ENCODE measurements at places on chromosomes 3 and 15.

- no peak for DNase-seq
Observed at GRCh38 chr15:69090197-69090948, 70.1 kb upstream of the GLCE start.

DNA sequence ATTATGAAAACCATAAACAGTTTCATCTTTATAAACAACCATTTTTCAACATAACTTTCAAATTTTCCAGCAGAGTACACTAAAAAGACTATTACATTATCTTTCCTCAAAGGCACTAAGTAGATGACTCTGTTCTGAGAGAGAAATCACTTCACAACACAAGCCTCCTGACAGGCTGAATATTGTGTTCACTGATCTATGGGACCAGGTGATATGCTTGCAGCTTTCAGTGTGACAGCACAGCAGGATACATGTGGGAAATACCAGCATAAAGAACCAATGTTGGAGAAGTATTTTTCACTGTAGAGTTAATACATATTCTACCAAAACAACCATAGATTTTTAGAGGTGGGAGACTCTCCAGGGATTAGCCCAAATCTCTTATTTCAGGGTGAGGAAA lies 350.6 kb downstream of the PLCL2 start:
- DNase-seq: no peak

DNA sequence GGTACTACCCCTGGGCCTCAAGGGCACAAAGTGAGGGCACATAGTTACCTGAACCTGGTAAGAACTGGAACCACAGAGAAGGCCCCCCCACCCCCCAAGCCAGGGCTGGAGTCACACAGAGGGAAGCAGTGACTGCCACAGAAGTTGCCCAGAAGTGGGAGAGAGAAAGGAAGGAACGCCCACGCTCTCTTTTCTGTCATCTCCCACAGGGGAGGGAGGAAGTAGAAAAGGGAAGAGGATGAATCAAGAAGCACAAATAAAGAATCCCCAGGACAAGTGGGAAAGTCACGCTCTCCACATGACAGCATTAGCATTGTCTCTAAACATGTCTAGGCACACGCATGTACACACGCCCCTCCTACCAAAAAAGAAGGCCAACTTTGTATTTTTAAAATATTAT lies 114.7 kb upstream of the FRMD4B start:
- DNase-seq: no peak

GRCh38 chr3:77456906-77457305 lies 417.0 kb downstream of the ROBO2 start:
- no peak for DNase-seq

GRCh38 chr3:81602781-81603180 lies 158.7 kb downstream of the GBE1 start:
- DNase-seq: no peak

GRCh38 chr15:89117790-89118189 lies 29.5 kb downstream of the ABHD2 start:
- DNase-seq: no peak

DNA sequence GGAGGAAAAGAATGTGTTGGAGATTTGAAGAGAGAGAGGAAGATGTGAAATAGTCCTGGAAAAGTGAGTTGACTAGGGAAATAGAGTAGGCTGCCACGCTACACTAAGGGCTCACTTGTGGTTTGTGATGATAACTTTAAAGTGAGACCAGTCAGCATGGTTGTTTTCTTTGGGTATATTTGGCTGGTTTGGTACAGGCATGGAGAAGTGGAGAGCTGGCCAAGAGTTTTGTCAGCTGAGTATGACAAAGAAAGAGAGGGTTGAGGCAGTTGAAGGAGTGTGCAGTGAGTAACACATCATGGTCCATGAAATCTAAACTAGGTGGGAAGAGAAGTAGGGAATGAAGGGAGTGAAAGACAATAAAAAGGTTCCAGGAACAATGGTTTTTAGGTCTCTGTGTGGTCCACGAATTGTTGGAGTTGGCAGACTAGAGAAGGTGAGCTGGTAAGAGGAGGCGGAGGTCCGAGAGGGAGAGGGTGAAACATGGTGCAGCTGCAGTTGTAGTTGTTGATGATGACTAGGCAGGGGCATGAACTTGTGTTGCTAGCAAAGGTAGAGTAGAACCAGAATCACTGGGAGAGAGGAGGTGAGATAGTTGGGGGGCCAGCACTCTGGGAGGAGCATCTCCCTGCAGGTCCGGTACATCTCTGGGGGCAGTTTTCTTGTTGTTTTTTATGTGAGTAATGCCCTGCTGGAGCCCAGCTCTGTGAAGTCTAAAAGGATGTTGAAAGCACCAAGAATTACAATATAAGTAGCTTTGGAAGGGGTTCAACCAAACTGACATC lies 21.0 kb downstream of the ZNF80 start:
- DNase-seq: no peak

- DNase-seq: no peak
Observed at GRCh38 chr3:124860599-124860998, 26.6 kb downstream of the ITGB5 start.

GRCh38 chr15:60395276-60396011 lies 2.3 kb downstream of the ANXA2 start:
- no peak for DNase-seq

- no peak for DNase-seq
Observed at GRCh38 chr3:75983609-75984290, 198.4 kb upstream of the ZNF717 start.

- no peak for DNase-seq
Observed at GRCh38 chr15:44598892-44599291, 61.9 kb downstream of the EIF3J start.

GRCh38 chr15:25508369-25509002 lies 69.7 kb upstream of the UBE3A start:
- no peak for DNase-seq

GRCh38 chr3:34077417-34078195 lies 279.2 kb downstream of the PDCD6IP start:
- no peak for DNase-seq

- no peak for DNase-seq
Observed at GRCh38 chr15:70032509-70032908, 65.2 kb downstream of the TLE3 start.

DNA sequence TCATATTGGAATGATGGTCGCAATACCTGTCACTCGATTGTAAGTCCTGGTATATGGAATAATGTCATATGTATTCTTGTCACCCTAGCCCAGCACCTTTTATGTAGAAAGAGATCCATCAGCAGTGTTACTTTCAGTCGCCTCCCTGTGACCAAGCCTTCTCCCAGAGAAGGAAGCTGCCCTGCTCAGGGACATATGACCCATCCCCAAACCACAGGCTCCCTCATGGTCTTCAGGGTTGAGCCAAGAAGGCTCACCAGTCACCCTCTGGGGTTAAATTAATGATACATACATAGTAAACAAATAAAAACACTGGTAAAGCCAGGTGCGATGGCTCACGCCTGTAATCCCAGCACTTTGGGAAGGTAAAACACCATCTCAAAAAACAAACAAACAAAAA lies 4.6 kb upstream of the MFGE8 start:
- no peak for DNase-seq

- no peak for DNase-seq
Observed at GRCh38 chr15:35827911-35828310, 281.9 kb upstream of the DPH6 start.

GRCh38 chr3:159237226-159237625 lies 435.4 kb downstream of the MFSD1 start:
- DNase-seq: no peak

DNA sequence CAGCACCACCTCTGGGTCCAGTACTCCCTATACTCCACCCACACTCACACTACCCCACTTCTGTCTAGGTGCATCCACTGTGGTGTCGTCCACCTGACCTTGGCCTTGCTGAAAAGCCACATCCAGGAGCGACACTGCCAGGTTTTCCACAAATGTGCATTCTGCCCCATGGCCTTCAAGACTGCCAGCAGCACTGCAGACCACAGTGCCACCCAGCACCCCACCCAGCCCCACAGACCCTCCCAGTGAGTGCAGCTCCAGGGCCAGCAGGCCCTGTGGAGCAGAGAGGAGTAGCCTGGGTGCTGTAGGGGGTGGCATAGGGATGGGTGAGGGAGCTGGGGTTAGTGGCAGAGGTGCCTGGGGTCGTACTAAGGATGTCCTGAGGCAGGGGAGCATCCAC lies 19.4 kb upstream of the ALPK3 start:
- no peak for DNase-seq

DNA sequence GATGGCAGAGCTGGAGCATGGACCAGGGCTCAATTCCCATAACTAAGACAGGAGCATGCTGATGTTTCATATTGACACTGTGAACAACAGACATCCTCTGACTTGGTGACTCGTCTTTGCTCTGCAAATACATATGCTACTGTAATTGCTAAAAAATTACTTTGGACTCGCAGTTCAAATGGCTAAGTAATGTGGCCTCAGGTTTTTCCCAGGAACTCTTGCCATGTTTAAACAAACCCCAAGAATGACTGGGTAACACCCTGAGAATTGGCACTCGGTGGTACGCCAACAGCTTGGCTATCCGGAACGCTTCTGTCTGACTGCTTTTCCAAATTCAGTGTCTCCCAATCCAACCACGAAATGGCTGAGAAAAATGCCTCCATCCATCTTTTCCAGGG lies 456.7 kb upstream of the THBS1 start:
- DNase-seq: no peak

GRCh38 chr3:138947495-138948121 lies 591 bp downstream of the FOXL2NB start:
- DNase-seq: no peak

DNA sequence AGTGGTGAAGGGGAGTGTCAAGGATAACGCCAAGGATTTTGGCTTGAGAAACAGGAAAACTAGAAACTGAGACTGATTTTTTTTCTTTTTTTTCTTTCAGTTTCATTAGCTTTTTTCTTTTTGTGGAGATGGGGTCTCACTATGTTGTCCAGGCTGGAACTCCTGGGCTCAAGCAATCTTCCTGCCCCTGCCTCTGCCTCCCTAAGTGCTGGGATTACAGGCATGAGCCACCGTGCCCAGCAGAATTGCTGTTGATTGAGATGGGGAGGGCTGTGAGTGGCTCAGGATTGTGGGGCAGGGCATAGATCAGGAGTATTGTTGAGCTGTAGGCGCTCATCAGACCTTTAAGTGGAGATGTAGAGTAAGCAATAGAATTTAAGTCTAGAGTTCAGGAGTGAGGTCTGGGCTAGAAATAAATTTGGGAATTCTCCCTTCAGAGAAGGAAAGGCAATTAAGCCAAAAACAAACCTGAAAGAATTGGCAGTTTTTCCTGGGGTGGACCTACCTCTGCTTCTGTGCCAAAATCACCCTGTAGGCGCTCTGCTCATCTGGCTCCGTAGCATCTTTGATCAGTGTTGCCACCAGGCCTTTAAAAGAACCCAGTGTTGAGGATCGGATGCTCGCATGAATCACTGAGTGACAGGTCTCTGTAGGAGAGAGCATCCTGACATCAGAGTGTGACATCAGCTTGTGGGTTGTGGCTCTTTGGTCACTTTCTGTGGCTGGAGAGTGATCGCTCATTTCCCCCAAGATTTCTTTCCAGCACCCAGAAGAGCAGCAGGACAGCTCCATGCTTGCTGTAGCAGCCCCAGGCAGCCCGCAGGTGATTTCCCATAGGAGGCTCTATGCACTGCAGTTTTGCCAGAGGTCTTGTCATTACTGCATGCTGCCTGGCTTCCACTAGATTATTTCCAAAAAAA lies 15.8 kb downstream of the ABHD17C start:
- DNase-seq: no peak

- no peak for DNase-seq
Observed at GRCh38 chr3:147425388-147425850, 16.3 kb downstream of the ZIC1 start.

DNA sequence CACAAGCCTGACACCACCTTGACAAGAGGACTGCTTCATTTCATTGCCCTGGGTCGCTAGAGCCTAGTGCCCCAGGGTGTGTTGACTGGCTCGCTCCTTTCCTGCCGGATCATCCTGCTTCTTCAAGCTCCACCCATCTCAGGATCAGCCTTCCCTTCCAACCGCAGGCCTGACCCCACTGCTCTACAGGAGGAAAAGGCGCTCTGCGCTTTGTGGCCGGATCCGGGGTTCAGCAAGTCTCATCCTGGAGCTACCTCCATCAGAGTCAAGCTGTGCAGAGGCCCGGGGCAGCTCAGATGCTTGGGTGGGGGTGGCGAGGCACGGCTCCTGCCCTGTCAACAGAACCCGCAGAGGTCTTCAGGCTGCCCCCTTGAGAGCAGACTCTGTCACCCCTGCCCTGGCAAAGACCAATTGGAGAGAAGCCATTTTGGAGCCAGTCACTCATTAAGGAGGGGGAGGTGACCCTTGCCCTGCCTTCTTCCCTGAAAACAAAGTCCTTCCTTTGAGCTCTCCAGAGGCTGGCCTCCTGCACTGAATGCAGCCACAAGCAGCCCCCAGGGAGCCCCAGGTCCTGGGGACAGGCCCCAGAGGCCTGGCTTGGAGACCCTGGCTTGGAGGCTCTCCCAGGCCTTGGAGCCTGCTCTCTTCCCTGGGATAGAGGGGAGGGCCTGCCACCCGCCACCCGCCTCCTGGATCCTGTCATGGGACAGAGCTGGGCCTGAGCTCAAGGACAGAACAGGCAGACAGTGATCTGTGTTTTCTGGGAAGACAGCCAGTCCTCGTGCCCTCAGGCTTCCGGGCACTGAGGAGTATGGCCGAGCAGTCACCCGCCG lies 80.3 kb downstream of the CPN2 start:
- no peak for DNase-seq

DNA sequence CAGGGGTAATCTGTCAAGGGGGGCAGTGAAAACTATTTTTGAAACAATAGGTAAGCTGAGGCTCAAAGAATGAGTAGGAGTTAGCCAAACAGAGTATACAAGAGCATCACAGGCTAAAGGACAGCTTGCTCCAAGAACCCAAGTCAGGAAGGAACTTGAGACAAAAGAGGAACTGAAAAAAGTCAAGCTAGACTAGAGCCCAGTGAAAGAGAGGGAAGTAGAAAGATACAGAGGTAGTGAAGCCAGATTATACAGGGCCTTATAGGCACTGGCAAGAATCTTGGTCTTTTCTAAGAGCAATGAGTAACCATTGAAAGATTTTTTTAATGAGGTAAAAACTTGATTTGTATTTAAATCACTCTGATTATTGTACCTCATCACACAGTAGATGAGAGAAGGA lies 69.9 kb downstream of the FILIP1L start:
- no peak for DNase-seq

DNA sequence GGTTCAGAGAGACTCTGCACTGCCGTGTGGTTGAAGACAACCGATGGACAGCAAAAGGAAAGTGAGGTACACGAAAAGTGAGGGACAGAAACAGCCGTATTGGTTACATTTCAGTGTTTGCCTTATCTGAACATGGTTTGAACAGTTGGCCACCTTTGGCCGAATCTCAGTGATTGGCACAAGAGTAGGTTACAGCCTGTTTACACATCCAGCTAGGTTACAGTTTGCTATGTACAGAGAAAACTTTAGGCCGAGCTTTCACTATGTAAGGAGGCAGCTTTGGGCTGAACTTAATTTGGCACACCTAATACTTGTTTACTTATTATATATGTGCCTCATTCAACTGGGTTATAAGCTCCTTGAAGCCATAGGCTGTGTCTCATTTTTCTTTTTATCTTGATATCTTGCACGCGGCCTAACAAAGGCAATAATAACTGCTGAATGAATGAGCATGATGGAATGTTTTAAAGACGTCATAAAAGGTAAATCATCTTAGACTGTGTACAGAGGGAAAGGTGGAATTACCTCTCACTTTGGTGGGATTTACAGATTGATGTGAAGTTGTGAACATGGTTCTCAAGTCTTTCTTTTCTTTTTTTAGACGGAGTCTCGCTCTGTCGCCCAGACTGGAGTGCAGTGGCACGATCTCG lies 17.2 kb upstream of the GREM1 start:
- DNase-seq: no peak

Data from progenitor cell of endocrine pancreas (in vitro differentiated cells).